ENCODE measurements at places on chromosomes 2 and 18.

DNA sequence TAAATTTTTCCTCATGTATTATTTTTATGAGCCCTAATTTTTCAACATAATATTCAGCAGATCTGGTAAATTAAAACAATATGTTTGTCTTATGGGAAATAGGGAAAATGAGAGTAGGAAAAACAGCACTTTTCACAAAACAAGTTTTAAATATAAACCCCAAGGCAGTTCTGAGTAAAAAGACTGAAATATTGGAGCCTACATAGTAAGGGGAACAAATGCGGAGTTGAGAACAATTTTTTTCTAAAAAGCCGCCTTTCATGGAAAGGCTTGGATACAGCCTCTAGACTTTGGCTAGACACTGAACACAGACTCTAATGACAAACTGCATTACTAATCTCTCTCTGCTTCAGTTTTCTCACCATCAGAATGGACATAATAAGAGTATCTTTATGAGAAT lies 174.1 kb downstream of the NOL4 start:
- H3K4me3 ChIP-seq, result no peak overlapping the region
- no peaks in the 10 kb centered on the region for H3K36me3 ChIP-seq
- H3K27ac ChIP-seq, result no peak overlapping the region
- no peaks in the 10 kb centered on the region for H3K4me1 ChIP-seq
- H3K27me3 ChIP-seq, result no peaks in the 10 kb centered on the region

GRCh38 chr2:133561045-133561852 lies 7.0 kb downstream of the NCKAP5 start:
- DNase-seq, result peak; percentile 50
- H3K4me3 ChIP-seq, result no peak overlapping the region
- H3K27ac ChIP-seq, result no peak overlapping the region

DNA sequence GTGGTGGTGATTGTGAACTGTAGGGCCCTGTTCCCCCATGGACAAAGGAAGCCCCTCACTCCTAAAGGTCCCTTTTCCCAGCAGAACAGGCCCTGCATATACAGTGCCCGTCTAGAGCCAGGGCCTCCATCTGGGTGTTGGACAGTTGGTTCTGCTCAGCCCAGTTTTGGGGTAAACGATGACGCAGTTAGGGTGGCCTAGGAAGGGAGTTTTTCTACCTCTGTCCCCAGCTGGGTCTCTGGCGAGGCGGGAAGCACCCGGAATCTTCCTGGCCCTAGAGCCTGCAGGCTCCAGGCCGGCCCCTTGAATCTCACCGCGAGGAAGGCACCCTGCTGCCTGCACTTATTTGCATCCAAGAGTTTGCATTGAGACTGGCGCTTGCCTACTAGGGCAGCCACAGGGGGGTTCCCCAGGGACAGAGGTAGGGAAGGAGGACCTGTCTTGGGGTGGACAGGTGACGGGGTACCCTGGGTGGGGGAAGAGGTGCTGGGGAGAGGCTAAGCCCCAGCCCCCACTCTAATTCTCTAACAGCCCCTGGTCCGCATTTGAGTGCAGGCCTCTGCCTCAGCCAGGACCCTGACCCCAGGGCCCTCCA lies 529 bp upstream of the MTA3 start:
- peaks cover 23% of the 10 kb centered on the region for H3K4me1 ChIP-seq
- H3K27me3 ChIP-seq, result no peaks in the 10 kb centered on the region
- peak overlapping the region; percentile 26 for H3K4me3 ChIP-seq
- peak; percentile 70 for DNase-seq
- H3K27ac ChIP-seq, result no peak overlapping the region
- no peaks in the 10 kb centered on the region for H3K36me3 ChIP-seq

DNA sequence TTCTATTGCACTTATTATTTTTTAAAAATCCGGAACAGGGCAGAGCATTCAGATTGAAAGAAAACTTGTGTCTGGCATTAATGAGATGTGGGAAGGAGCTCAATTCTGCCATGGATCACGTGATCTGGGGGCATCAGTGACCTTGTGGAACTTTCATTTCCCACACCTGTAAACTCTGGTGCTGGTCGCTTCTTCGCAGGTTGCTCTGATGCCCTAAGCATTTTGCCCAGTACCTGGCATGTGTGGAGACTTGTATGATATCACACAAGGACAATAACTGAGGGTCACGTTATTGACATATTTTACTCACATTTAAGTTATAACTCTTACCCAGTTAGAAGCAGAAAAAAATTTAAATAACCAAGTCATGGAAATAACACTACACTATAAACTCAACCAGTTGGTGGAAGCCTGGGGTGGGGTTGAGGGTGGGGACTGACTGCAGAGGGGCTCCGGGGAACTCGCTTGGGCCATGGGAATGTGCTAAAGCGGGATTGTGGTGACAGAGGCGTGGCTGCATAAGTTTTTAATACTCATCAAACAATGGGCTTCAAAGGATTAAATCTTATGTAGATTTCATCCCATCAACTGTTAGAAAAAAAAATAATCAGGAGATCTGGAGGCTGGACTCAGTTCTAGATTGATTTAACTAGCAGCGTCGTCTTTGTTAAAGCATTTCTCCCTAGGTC lies 36.5 kb downstream of the ST3GAL5 start:
- no peak overlapping the region for H3K27ac ChIP-seq
- no peaks in the 10 kb centered on the region for H3K27me3 ChIP-seq
- H3K4me1 ChIP-seq, result peaks cover 4% of the 10 kb centered on the region

DNA sequence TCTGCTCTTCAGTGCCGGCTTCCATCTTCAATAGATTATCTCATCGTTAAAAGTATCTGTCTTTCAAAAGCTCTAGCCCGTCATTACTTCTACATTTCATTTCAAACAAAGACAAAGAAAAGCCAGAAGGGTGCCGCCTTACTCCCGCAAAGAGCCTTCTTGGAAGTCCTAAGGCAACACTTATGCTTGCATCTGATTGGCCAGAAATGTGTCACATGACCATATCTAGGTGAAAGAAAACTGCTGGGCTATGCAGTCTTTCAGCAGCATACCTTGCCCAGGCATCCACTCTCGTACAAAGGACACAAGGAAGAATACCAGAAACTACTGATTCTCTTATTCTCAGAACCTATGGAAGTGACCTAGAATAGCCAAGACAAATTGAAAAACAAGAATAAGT lies 217.1 kb upstream of the SLC35G4 start:
- no peak overlapping the region for H3K27ac ChIP-seq
- no peak overlapping the region for H3K4me3 ChIP-seq
- DNase-seq, result no peak
- no peaks in the 10 kb centered on the region for H3K36me3 ChIP-seq

GRCh38 chr2:24121469-24121868 lies 1.7 kb downstream of the PFN4 start:
- no peak overlapping the region for H3K4me3 ChIP-seq
- H3K27ac ChIP-seq, result no peak overlapping the region
- H3K36me3 ChIP-seq, result no peaks in the 10 kb centered on the region
- H3K27me3 ChIP-seq, result no peaks in the 10 kb centered on the region
- no peaks in the 10 kb centered on the region for H3K4me1 ChIP-seq
- no peak for DNase-seq

DNA sequence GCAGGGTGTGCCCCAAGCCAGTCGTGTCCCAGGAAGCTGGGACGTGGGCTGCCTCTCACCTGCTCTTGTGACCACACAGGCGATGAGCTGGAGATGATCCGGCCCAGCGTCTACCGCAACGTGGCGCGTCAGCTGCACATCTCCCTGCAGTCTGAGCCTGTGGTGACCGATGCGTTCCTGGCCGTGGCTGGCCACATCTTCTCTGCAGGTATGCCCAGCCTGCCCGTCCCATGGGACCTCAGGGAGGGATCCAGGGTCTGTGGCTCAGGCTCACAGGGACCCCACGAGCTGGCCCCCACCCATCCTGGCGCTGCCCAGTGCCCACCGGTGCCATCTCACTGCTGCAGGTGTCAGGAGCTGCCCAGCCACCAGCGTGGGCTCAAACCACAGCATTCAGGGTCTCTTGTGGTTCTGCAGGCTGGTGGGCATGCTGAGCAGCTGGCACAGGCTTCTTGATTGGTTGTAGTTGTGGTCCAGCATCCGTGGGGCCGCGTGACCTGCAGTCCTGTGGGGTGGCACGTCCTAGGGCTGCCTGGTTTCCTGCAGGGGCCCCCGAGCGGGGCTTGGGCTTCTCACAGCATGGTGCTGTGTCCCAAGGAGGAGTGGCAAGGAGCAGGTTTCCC lies 3.8 kb downstream of the BOK start:
- peaks cover 10% of the 10 kb centered on the region for H3K36me3 ChIP-seq
- peaks cover 3% of the 10 kb centered on the region for H3K4me1 ChIP-seq
- peaks cover 12% of the 10 kb centered on the region for H3K27me3 ChIP-seq
- H3K27ac ChIP-seq, result no peak overlapping the region

- no peak overlapping the region for H3K4me3 ChIP-seq
- no peak for DNase-seq
- H3K27me3 ChIP-seq, result no peaks in the 10 kb centered on the region
- H3K36me3 ChIP-seq, result peaks cover 34% of the 10 kb centered on the region
Measured at GRCh38 chr2:36538335-36538734, 59.6 kb downstream of the FEZ2 start.

- no peak for DNase-seq
- no peaks in the 10 kb centered on the region for H3K36me3 ChIP-seq
- no peaks in the 10 kb centered on the region for H3K4me1 ChIP-seq
- no peak overlapping the region for H3K4me3 ChIP-seq
Measured at GRCh38 chr18:65436430-65436829, 314.4 kb upstream of the CDH7 start.

- no peaks in the 10 kb centered on the region for H3K27me3 ChIP-seq
- H3K27ac ChIP-seq, result peak overlapping the region; percentile 80
- DNase-seq, result no peak
- peaks cover 32% of the 10 kb centered on the region for H3K4me1 ChIP-seq
- H3K36me3 ChIP-seq, result no peaks in the 10 kb centered on the region
- no peak overlapping the region for H3K4me3 ChIP-seq
Measured at GRCh38 chr18:57780706-57781347, 22.3 kb downstream of the ATP8B1 start.

DNA sequence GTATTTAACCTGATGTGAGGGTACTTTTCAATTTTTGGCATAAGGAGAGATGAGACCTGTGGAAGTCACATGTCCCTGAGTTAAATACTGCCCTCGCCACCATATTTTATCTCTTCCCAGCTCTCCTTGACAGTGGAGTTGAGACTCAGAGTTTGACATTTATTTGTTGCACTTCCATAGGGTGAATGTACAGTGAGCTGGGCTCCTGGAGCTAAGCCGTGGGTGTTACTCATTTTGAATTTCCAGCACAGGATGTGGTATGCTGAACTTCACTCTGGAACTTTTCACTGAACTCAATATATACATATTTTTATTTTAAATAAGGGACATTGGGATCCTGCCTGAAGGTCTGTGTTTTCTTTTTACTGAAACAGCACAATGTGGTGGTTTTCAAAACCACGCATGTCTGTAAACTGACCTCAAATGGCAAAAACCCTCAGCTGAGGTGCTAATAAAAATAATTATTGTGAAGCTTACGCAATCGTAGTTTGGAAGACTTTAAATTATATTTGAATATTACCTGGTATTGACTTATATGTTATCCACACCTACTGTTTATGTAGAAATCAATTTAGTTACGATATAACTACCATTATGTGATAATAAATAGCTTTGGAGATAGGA lies 12.1 kb downstream of the RNF144A start:
- H3K27me3 ChIP-seq, result no peaks in the 10 kb centered on the region

- no peaks in the 10 kb centered on the region for H3K36me3 ChIP-seq
- no peak overlapping the region for H3K27ac ChIP-seq
- H3K27me3 ChIP-seq, result no peaks in the 10 kb centered on the region
- no peak overlapping the region for H3K4me3 ChIP-seq
Measured at GRCh38 chr18:58649966-58650816, 21.1 kb upstream of the MALT1 start.

GRCh38 chr18:24862201-24862816 lies 401.9 kb downstream of the HRH4 start:
- H3K4me1 ChIP-seq, result peaks cover 2% of the 10 kb centered on the region
- no peaks in the 10 kb centered on the region for H3K36me3 ChIP-seq
- peaks cover under 1% of the 10 kb centered on the region for H3K27me3 ChIP-seq
- H3K27ac ChIP-seq, result no peak overlapping the region
- no peak for DNase-seq

DNA sequence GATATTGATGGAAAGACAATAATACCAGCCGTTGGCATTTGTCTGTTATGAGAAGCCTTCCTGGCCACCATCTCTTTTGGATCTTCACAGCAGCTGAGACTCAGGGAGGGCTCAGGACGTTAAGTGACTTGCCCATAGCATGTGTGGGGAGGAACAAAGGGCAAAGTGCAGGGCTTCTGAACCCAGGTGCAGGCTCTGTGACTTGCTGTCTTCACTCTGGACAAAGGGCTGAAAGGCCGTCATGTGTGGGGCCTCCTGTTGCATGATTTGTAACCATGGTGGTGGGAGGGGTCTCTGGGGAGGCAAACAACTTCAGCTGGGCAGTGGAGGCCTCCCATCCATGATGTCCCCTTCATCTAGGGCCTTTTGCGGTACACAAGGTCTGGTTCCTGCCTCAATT lies 65.5 kb upstream of the SIX2 start:
- H3K36me3 ChIP-seq, result no peaks in the 10 kb centered on the region
- H3K27me3 ChIP-seq, result peaks cover 12% of the 10 kb centered on the region
- peak; percentile 4 for DNase-seq
- H3K4me3 ChIP-seq, result no peak overlapping the region
- H3K27ac ChIP-seq, result no peak overlapping the region
- no peaks in the 10 kb centered on the region for H3K4me1 ChIP-seq

DNA sequence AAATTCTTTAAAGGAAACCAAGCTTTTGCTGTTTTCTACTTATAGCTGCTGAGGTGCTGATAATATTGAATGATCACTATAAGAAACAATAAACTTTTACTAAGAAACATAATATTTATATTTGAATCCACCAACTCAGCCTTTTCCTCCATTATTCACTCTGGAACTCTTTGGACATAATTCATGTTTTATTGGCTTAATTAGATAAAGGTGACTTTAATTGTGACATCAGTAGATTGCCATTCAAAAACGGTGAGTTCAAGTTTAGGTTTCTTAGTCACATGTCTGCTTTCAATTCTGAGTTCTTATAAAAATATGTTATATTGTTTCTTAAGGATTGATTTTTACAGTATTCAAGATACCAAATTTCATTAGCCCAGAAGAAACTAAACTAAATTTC lies 24.0 kb downstream of the CCDC85A start:
- no peak overlapping the region for H3K27ac ChIP-seq
- no peak overlapping the region for H3K4me3 ChIP-seq
- no peaks in the 10 kb centered on the region for H3K27me3 ChIP-seq
- DNase-seq, result no peak
- no peaks in the 10 kb centered on the region for H3K36me3 ChIP-seq

DNA sequence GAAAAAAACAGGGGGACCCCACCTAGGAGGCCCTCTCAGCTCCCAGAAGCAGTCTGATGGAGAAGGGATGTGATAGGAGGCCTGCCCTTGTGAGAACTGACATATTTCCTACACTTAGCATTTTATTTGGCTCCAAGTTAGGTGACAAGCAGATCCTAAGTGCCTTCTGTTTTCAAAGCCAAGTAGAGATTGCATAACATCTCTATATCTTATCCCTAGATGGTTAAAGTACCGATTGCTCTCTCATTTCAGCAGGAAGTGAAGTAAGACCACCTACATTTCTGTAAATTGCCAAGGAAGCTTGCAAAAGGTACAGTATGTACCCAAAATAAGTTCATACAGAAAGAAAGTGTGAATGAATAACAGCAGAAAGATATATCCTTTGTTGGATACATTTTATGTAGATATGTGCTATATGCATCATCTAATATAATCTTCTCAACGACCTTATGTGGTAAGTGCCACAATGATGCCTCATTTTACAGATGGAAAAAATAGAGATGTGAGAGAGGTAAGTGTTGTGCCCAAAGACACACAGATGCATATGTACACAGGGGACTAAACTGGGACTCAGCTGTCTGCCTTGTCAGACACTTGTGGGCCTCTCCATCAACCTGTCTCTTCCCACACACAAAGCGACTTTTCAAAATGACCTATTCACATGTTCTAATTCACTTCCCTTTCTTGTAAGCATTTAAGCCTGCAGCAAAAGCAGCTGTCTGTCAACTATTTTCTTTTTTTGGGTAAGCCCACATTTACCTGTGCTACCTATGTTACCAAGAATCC lies 38.9 kb downstream of the DHRS9 start:
- no peaks in the 10 kb centered on the region for H3K36me3 ChIP-seq
- no peaks in the 10 kb centered on the region for H3K4me1 ChIP-seq
- DNase-seq, result no peak
- peak overlapping the region; percentile 44 for H3K27ac ChIP-seq
- no peak overlapping the region for H3K4me3 ChIP-seq
